ENCODE measurements at places on chromosomes 5 and 9.

GRCh38 chr9:116278326-116278725 lies 124.7 kb downstream of the PAPPA start:
- no peak for DNase-seq

DNA sequence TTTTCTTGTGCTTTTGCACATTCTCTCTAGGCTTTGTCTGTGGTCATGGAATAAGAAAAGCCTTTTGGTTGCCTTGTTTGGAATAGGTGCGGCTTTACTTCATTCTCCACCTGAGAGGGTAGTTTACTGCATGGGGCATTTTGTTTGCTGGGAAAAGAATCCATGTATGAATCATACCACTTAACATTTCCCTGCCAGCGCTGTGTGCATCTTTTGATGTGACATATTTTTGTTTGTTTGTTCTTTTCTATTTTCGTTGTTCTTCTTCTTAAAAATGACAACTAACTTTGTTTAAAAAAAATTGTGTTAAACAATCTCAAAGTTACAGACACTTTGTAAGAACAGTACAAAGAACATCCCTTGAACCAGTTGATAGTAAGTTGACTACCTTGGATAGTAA lies 113.2 kb downstream of the GCNT1 start:
- no peak for DNase-seq

- no peak for DNase-seq
Observed at GRCh38 chr9:17272536-17272935, 137.7 kb downstream of the CNTLN start.

GRCh38 chr5:149629421-149629820 lies 48.1 kb downstream of the ARHGEF37 start:
- DNase-seq: no peak

DNA sequence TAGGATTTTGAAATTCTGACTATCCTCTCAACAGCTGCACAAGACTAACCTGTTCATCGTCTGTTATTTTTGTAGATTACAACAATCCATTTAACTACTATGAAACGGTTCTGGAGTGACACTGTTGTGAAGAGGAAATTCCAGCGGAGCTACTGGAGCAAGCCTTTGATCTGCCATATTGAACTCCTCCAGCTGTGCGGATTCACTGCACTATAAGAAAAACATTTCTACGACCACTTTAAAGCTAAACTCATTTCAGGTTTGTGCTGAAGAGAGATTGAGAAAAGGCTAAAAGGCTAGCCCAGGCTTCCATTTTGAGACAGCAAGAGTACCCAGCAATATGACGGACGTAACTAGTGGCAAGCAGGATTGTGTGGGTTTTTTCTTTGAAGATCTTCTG lies 104.9 kb upstream of the ANKH start:
- DNase-seq: no peak

- no peak for DNase-seq
Observed at GRCh38 chr9:109497226-109498153, 617 bp downstream of the PTPN3 start.

DNA sequence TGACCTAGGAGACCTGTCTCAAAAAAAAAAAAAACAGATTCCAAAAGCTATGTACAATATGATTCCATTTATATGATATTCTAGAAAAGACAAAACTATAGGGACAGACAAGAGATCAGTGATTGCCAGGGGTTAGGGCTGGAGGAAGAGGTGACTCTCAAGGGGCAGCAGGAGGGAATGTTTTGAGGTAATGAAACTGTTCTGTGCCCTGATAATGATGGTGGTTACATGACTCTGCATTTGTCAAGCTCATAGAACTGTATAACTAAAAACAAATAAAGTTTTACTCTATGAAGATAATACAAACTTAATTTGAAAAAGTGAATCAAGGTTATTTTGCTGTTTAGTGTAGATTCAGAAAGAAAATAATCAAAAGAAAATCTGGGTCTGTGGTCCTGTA lies 125.3 kb upstream of the IQGAP2 start:
- DNase-seq: no peak

DNA sequence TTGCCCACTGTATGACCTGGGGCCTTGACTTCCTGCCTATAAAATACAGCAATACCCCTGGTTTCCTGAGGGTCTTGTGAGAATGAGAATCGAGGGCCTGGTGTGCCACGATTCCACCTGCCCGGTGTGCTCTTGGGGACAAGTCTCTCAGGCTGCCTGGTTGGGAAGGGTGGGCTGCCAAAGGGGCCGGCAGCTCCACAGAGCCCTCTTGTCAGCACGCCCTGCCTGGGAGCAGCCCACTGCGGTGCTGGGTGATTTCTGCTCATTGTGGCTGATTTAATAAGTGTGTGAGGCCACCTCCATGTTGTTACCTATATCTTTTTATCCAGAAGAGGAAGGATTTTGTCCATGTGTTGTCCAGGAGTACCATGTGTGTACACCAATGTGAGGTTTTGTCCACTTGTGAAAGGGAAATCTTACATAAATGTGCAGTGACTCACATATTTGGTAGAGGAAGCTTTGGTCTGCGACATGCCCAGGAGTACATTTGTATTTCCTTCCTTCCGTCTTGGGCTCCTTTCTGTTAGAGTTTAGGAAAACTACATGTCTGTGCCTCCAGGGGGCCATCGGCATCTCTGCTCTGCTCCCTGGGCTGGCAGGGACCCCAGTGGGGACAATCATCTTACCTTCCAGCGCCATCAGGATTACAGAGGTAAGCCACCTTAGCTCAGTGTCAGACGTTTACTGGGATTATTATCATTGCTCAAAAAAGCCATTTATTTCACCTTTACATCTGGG lies 108.6 kb downstream of the PHF2 start:
- DNase-seq: no peak

- DNase-seq: no peak
Observed at GRCh38 chr5:88675168-88675707, 207.7 kb downstream of the MEF2C start.

- no peak for DNase-seq
Observed at GRCh38 chr5:141485321-141486055, 658 bp downstream of the PCDHGC4 start.

DNA sequence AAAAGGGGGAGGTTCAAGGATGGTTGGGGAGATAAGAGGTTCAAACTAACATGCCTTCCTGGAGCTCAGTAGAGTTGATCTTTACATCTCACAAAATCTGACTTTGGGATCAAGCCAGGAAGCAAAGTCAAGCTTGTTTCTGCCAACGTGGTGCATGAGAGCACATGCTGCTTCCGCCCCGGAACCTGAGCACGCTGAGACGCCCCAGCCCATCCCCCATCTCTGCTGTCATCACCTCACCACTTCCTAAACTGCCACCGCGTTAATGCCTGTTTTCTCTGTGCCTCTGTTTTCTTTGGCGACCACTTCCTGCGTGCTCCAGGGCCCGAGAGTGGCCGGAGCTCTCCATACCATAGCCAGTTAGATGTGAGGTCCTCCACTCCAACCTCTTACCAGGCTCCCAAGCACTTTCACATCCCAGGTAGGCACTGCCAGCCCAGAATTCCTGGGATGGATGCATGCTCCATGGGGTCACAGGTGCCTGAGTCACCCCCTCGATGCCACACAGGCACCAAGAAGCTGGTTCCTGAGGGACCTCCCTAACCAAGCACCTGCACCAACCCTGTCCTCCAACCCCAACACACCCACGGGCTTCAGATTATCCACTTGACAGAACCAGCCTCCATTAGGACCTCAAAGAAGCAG lies 31.2 kb upstream of the AFAP1L1 start:
- DNase-seq: no peak

DNA sequence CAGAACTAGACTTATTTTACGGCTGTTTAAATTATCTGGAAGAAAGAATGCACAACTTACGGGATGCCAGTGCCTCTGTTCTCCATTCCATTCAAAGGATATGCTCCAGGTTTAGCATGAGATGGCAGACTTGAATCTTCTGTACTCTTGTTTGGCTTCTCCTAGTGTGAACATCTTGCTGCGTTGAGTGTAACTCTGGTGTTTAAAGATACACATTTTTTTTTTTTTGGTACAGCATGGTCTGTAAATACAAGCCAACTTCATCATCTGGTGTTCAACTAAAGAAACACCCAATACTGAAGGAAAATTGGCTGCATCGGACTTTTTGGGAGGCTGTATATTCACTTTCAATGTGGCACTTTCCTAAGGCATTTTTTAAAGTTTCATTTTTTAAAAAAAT lies 7.4 kb upstream of the MIER3 start:
- DNase-seq: no peak

- DNase-seq: no peak
Observed at GRCh38 chr5:73158313-73158712, 14.7 kb upstream of the TMEM174 start.

- no peak for DNase-seq
Observed at GRCh38 chr5:55897206-55897894, 46.2 kb downstream of the IL31RA start.

- DNase-seq: no peak
Observed at GRCh38 chr9:16436545-16436944, 433.9 kb downstream of the BNC2 start.

DNA sequence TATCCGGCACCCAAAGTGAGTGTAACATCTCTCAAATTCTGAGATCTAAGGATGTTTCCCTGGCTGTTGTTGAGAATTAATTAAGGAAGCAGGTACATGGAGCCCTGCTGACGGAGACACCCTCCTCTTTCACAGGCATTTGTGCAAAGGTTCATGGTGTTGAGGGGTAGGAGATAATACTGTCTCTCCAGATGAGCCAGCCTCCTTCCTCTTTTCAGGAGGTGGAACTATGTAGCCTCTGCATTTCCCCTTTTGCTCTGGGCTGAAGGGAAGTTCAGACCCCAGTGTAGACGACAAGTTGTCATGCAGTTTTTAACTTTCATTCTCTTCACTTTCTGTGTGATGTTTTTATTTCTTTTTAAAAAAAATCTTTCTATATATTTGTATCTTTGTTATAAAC lies 107.5 kb downstream of the GALNT10 start:
- no peak for DNase-seq

DNA sequence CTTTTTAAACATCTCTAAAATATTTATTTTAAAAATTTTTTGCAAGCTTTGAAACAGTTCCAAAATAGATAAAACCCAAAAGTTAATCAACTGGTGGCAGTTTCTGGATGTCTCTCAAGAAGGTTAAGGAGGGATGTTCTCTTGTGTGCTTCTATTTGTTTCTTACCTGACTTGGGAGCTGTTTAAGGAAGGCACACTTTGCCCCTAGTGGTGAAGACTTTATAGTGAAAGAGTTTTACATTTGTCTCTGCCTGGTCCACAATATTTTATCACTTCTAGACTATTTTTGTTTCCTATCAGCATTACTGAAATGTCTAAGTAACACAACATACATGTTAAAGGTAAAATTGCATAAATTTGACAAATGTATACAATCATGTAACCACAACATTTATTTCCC lies 552.8 kb downstream of the SEMA5A start:
- no peak for DNase-seq

DNA sequence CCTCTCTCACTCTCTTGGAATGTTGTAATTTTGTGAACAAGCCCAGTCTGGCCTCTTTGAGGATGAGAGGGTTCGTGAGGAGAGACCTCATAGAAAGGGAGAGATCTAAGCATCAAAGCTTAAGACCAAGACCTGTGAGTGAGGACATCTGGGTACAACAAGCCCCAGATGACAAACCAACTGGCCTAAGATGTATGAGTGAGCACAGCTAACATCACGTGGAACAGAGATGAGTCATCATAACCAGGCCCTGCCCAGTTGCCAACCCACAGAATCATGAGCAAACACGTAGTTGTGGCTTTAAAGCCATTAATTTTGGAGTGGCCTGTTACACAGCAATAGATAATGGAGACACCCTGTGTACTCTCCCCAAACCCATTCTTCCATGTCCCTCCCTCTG lies 439.1 kb upstream of the KIF2A start:
- peak; percentile 32 for DNase-seq

- DNase-seq: no peak
Observed at GRCh38 chr5:53479590-53480415, 626 bp upstream of the FST start.

- DNase-seq: no peak
Observed at GRCh38 chr5:170289121-170289520, 8.5 kb downstream of the LCP2 start.

All from GM12878 (cell line).